ENCODE measurements at places on chromosomes 3 and 15.
A peak's percentile ranks its signal among the peaks of the same experiment; 100 is the strongest.

DNA sequence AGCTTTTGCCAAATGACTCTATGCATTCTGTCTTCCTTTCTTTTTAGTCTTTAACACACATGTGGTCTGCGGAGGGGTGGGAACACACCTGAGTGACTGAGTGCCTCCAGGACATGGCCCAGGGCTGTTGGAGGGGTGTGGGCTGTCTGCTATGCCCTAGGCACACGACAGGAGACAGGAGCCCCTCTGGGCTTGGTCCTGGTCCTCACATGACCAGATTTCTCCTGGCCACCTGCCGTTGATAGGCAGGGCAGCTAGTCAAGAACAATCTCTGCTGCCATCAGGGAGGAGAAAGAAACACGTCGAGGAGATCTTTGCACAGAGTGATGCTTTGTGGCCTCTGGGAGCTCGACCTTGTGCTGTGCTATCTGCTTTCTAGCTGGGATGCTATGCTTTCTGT is 176.6 kb downstream of the KLF13 start:
- DNase-seq = no peak

DNA sequence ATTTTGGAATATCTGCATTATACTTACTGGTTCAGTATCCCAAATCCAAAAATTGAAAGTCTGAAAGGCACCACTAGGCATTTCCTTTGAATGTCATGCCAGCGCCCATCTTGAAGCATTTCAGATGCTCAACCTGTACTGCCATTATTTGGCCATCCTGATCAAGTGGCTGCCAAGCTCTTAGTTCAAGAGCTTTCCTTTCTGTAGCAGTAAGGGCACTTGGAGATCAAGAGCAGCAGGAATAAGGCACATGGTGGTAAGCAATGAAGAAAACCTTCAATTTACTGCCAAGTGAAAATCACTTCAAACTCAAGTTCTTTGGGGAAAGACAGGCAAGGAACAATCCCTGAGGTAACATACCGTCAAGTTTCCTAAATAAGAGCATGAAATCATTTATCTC is 10.0 kb downstream of the RHOA start:
- no peak for DNase-seq

- no peak for DNase-seq
Measured at GRCh38 chr15:91599261-91599660, 254.2 kb upstream of the SLCO3A1 start.

GRCh38 chr3:151880416-151880690 is 6.9 kb downstream of the SUCNR1 start:
- no peak for DNase-seq

GRCh38 chr3:192409838-192410683 is 317.3 kb downstream of the FGF12 start:
- no peak for DNase-seq

GRCh38 chr3:144033863-144034262 is 62.2 kb downstream of the DIPK2A start:
- DNase-seq = no peak

DNA sequence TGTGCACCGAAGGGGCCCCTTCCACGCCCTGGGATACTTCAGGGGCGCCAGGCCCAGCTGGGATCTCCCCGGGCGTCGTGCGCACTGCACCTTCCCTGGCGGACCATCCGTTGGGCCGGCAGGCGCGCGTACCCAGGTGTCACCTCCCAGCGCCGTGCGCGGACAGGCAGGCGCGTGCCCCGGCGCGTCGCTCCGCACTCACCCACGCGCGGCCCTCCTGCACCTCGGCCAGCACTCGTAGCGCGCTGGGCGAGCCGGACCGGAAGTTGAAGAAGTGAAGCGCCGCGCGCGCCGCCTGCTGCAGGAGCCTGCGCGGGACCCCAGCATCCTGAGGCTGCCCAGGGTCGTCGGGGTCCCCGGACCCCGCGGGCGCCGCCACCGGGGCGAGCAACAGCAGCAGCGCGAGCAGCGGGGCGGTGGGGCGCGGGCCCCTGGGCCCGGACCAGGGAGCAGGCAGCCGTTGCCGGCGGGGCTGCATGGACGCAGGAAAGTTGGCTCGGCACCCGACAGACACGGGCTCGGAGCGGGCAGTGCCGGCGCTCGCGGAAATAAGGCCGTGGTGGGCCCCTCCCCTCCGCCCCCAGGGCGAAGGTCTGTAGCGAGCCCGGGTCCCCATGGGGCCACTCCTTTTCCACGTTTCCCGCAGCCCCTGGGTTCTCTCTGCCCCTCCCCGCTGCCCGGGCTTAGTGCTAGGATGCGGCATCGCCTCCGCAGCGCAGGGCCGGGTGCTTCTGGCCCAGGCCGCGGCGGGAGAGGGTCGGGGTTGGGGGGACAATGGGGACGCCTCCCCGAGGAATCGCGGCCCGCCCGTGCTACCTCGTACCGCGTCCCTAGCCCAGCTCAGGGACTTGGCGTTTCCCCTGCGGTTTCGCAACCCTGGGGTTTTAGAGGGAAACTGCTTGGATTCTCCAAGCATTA is at the start of gene RARRES1:
Gene RARRES1 (minus strand): TSS at position 520 of the 918 bp plus-strand sequence. CDS start 42 bp downstream, at position 478.
- DNase-seq = no peak

- DNase-seq = no peak
Measured at GRCh38 chr15:99467853-99468464, 97.8 kb upstream of the MEF2A start.

DNA sequence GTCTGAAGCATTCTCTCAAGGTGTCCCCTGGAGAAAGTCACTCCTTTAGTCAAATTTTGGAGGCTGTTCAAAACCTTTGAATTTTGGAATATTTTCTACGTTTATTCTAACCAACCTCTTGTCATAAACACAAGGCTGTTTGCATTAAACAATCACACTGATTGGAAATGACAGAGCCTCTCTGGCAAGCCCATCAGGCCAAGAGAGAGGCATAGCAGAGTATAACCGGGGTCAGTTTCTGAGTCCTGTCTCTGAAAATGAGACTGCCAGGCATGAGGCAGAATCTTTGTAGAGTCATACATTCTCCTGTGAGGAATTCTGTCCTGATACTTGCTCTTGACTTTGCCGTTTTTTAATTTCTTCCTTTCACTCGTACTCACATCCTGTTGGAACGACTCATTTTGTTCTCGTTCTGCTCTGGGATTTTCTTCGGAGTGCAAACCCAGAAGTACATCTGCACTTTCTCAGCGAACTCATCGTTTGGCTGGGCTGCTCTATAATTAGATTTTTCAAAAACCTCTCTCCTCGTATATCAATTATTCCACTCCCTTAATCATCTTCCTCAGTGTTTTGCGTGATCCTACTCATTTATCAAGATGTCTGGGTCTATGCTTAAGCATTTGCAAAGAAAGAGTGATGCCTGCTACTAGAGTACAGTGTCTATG is 114.2 kb downstream of the AGBL1 start:
- no peak for DNase-seq

- DNase-seq = no peak
Measured at GRCh38 chr3:132180337-132180791, 136.8 kb upstream of the ACP3 start.

DNA sequence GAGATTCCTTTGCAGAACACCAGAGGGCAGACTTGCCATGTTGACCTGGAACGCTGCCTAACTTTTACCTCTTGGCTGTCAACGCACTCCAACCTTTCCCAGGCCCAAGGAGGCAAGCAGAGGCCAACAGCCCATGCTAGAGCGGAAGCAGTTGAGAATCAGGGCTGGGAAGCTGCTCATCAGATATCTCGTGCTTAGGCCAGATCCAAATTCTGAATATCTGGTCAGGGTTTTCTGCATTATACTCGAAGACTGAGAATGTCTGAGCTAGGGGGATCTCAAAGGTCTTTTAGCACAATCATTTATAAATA is 2.5 kb downstream of the XIRP1 start:
- DNase-seq = peak; percentile 12

DNA sequence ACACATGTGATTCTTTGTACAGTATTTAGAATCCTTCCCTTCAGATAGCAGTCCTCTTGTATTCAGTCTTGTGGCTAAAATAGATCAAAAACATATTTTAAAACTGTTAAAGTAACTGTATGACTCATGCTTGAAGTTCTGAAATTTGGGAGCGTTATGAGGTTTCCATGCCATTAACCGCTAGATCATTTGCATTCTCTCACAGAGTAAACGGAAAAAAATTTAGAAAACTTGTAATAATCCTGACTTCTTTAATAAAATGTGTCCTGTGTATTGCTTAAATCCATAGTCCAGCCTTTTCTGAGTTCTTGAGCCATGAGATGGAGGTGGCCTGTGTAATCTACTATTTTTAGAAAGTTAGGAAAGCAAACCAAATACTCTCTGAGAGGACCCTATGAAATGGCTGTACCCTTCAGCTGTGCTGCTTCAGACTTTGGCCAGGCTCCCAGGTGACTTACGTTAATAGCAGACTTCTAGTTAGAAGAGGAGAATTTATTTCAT is 33.8 kb downstream of the MBNL1 start:
- DNase-seq = no peak

DNA sequence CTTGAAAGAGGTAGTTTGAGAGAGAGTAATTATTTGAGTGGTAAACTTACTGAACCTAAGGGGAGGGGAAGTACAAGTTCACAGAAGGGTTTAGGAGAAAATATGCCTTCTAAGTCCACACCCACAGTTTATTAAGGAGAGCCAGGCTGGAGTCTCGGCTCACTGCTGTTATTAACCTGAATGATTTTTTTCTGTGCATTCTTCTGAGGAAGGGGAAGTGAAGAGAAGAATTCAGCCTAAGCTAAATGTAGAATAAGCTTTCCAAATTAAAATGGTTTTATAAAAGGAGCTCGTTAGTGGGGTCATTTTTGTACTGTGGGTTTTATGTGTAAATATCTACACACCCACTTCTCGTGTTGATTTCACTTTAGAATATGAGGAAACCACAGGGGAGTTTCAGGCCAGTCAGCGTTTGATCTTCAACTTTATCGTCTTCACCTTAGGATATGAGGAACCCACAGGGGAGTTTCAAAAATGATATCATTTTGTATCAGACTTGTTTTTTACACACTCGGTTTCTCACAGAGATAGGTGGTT is 1.5 kb downstream of the WHAMM start:
- peak; percentile 21 for DNase-seq

DNA sequence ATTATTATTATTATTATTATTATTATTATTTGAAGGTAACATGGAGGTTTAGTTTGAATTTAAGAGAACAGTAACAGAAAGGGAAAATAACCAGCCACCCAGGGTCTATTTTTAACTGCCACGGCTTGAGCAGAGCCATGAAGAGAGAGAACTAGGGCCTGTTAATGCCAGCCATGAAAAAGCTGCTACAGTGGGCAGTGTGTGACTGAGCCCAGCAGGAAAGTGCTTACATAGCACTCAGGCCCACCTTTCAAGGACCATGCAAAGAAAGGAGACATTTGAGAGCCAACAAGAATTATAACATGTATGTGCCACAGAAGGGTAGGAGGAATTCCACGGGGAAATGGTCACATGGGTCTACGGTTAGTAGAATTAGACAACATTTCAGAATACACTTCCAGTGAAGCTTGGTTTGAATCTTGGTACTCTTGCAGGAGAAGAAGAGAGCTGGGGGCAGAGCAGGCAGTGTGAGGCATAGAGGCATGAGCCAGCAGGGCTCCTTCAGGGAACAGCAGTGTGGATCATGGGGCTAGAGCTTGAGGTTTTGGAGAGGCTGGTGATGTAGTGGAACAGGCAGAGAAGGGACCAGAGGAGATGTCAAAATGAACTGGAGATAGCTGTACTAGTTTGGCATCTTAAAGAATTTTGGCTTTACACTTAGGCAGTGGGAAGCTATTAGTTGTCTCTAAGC is 140.7 kb downstream of the CMSS1 start:
- no peak for DNase-seq

DNA sequence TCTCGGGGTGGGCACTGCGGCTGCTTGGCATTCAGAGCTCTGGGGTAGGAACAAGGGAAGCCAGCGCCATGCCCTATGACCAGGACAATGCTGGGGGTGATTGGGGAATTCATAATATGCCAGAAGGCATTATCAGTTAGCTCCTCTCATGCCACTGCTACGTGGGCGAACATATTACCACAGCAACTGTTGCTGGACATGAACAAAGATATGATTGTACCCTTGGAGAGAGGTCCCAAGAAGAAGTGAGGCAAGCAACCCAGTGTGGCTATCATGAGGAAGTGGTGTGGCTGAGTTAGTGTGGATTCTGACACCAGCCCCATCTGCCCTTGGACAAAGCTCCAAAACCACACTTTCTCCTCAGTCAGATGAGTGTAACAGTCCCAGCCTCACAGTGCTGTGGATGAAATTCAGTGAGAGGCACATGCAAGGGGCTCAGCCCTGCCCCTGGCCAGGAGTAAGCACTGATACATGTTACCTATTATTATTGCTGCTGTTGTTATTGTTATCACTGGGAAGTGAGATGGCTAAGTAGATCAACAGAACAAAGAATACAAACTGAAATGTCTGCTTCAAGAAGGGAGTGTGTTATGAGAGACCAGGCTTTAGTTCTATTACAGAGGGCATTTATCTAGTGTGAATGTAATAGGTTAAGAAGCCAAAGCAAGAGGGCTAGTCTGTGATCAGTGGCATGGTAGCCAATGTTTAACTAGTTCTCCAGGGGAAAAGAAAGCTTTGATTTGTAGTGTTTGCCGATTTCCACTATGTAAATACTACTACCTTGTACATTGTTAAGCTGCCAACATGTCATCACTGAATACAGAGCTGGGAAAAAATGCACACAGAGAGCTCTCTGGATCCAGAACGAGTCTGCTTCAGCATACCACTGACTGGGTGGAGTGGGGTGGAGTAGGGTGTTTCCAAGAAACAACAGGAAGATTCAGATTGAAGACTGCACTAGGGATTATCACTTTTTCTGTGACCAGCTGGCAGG is 222.3 kb upstream of the EIF1B start:
- DNase-seq = no peak

DNA sequence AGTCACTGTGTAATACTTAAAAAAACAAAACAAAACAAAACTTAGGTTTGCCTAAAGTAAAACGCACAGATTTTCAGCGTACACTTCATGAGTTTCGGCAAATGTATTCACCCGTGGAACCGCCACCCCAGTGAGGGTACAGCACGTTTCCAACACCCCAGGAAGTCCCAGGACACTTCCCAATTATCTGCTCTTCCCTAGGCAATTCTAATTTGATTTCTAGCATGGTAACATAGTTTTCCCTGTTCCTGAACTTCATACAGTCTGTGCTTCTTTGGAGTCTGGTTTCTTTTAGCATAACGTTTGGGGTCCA is 497 bp upstream of the CLASP2 start:
- DNase-seq = no peak
